ENCODE measurements at places on chromosomes 2 and 18. TPM values are rescaled to one million over a fixed set of nuclear protein-coding genes. Genes with fewer than 3 reads are reported as not detected.

The ACOXL gene
- not detected for total RNA-seq

- DNase-seq, result no peak
Measured at GRCh38 chr2:159151198-159152127, 135.0 kb downstream of the WDSUB1 start.

The EPHA4 gene
- total RNA-seq, result 11.9 TPM

DNA sequence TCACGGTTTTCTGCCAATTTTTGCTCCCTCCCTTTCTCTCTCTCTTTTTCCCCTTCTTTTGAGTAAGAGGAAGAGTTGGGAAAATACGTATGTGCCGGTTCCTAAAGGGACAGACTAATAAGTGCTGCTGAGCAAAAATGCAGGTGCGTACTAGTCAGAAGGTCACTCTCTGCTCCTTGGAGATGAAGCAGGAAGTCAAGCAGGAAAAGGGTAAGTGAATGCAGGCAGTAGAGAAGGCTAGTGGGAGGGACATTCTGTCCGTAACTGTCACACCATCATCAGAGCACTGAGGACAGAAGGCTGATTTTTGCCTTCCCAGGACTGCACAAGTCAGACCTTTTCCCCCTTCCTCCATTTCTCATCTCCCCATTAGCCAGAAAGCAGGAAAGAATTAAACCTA is 105.7 kb downstream of the CDH2 start:
- DNase-seq, result no peak

- DNase-seq, result no peak
Measured at GRCh38 chr2:229085439-229085838, 185.6 kb downstream of the PID1 start.

DNA sequence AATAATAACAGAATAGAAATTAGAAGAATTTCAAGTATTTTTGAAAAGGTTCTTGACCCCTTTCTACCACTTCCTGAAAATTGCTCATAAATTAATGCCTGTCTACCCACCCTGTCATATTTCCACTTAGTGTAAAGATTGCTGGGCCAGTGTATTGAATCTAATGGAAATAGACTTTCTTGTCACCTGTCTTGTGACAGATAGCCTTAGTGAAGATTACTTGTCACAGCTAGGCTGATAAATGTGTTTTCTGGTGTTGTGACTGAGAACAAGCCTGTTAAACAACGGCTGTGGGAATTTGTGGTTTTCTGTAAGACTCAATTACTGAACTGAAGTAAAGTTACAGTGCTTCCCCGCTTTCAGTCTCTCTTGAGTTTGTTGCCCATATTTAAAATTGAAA is 37.0 kb downstream of the PIK3C3 start:
- DNase-seq, result no peak

The QPCT gene
- total RNA-seq, result 1.2 TPM

DNA sequence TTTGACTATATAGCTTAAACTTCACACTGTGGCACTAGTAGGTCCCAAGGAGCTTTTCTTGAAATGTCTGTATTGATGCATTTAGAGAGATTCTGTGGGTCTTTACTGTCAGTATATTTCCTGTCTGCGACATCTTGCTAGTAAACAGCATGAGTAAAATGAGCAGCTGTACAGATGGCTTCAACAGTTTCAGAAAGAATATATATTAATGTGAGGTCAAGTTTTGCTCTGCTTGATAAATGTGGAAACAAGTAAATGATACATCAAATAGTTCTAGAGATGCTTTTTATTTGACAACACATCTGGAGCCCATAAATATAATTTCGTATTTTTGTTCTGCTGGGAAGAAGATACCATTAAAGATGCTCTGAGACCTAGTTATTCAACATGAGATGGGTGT is 310.9 kb upstream of the COL3A1 start:
- no peak for DNase-seq

DNA sequence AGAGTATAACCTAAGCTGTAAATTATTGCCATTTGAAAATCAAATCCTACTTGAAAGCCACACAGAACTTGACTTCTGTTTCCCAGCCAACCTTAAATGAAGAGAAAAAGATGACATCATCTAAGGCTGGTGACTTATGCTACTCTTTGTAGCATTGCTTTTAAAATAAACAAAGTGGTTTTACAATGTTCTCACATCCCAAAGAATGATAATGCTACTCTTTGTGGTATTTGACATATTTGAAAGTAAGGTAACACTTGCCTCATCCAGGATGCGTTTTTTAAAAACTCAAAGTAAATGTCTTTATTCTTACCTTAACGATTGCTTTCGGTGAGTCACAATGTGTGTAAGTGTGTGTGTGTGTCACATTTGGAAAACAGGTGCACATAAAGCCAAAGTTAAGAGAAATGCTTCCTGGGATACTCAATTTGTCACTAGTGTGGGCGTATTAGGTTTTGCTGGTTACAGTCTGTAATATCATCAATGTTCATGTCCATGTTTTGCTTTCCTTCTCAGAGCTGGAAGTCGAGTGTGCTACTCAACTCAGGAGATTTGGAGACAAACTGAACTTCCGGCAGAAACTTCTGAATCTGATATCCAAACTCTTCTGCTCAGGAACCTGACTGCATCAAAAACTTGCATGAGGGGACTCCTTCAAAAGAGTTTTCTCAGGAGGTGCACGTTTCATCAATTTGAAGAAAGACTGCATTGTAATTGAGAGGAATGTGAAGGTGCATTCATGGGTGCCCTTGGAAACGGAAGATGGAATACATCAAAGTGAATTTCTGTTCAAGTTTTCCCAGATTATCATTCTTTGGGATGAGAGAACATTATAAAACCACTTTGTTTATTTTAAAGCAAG is 2.6 kb downstream of the PMAIP1 start:
- no peak for DNase-seq

DNA sequence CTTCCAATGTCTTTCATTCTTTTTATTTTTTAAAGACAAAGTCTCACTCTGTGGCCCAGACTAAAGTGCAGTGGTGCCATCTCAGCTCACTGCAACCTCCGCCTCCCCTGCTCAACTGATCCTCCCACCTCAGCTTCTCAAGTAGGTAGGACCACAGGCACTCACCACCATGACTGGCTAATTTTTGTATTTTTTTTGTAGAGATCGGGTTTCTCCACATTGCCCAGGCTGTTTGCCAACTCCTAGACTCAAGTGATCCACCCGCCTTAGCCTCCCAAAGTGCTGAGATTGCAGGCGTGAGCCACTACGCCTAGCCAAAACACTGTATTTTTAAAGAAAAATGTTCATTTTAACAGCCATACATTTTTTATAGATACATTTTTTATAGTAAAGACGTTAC is 12.7 kb downstream of the GCKR start:
- no peak for DNase-seq

DNA sequence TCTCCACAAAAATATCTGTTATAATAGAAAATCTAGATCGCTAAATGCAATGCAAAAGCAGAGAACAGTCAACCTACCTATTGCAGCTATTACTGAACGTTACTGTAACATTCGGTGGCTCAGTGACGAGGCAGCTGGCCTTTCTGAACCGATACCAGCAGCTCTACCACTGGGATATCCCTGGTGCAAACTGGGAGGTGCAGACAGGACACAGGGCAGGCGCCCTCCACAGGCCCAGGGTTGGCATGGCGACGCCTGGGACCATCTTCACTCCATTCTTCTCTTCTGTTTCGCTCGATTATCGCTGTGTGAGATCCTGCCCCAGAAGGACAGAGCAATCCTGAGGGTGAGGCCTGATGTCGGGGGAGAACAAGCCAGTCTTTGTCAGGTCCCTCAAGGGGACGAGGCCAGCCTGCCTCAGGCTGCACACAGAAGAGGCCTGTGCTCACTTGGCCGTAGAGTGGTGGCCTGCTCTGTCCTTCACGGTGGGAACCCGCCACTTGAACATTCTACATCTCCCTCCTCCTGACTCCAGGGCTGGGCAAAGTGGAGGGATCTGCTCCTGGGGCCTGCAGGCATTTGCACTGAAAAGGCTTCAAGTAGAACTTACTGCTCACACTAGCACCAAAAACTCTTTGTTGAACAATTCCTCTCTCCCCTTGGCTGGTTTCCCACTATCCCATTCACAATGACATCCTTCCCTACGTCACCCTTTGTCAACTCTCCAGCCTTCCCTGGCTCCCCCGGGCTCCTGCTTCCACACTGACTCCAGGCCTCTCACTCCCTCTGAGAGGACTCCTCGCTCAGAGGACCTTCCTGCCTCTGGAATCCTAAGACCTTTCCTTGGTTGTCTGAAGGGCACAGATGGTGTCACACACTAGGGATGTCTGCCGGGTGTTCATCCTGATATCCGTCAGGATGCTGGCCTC is 49.7 kb downstream of the CYRIA start:
- peak; percentile 55 for DNase-seq

The NGEF gene
- total RNA-seq, result not detected

GRCh38 chr2:32189011-32189410 is 23.3 kb downstream of the SLC30A6 start:
- DNase-seq, result no peak

- DNase-seq, result peak; percentile 39
Measured at GRCh38 chr2:119795309-119796303, 35.9 kb downstream of the PTPN4 start.

The ABCB11 gene
- 0.13 TPM for total RNA-seq

DNA sequence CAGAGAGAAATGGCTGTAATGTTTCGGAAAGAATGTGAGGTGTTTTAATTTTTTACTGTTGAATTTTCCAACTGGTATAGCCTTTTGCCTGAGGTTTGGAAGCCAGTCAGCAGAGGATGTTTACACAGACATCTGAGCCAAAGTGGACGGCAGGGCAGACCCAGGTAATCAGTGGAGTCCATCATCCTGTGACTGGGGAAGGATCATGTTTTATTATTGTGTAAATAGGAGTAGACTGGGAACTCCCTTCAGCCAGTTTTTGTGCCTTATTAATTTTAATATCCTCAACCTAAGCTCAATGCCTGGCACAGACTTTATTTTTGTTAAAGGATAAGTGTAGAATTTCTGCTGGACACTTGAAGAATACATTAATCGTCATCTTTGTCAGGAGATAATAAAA is 142.0 kb upstream of the GAREM1 start:
- no peak for DNase-seq

The TBR1 gene
- not detected for total RNA-seq

The SP100 gene
- 50.9 TPM for total RNA-seq

DNA sequence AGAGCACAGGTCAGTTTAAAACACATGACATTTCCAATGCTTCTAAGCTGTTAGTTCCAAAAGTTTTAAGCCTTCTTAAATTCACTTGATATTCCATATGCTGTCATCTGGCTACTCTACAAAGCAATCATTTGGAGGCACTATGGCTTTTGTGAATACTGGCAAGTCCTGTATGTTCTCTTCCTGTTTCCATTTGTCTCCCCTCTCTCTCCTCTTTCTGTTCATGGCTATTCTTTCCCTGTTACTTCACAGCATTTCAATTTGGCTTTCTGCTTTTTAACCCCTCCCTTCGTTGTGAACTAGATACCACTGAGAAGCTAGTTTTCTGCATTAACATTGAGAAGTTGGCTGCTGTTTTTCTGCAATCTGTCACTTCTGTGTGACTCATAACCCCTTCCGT is 1337.2 kb upstream of the CELF4 start:
- no peak for DNase-seq

DNA sequence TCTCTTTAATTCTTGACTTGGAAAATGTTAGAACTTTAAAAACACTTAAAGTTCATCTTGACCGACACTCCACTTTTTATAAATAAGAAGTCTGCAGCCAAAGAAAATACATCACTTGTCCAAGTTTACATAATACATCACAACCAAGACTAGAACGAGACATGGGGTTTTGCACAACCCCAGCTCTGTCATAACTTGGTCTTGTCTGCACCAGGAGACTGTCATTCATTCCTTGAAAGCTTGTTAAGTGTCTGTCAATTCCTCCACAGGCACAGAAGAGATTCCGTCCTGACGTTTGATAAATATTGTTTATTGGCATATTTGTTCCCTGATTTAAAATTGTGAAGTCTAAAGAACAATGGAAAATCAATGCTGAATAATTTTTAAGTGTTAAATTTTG is 139.5 kb upstream of the SETBP1 start:
- DNase-seq, result no peak

The MFSD2B gene
- not detected for total RNA-seq

- no peak for DNase-seq
Measured at GRCh38 chr2:210527286-210527685, 29.1 kb upstream of the CPS1 start.

DNA sequence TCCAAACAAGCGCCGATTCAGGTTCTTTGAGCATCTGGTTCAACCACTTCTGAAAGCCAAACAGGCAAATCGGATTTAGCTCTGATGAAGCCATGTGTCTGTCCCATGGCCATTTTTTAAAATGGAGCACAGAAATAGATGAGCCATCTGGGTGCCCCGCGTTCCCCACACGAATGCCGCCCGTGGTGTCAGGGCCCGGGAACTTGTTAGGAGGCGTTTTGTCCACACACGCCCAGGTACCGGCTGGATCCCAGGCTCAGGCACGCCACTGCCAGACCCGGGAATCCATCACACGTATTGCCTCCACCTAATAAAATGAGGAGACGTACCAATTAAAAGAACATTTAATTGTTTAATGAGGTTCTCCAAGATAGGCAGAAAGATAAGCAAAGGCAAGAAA is 374.4 kb upstream of the SALL3 start:
- no peak for DNase-seq

DNA sequence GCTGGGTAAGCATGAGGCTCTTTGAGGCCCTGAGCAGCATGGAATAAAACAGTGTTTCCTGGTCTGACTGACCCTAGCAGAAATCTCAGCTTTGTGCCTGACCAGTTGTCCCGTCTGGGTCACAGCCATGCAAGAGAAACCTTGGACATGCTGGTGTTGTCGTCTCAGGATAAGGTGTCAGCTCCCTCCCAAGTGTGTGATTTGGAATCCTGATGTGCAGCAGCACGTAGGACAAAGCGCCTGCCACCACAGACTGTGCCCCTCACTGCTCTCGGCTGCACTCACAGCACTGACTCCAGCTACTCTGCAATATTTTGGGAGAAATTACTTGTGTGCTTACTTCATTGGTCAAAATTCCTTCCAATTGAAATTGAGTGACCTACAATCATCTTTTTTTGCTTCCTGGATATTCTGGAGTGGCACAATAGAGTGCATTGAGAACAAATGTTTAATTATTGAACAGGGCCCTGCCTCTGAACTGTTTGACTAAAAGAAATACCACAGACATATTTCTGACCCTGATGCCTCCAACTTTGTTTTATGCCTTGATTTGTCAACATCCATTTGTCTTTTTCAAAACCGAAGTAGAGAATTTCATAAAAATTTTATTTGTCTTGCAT is 352.4 kb downstream of the SOCS6 start:
- DNase-seq, result no peak

The PLB1 gene
- total RNA-seq, result 1.8 TPM

DNA sequence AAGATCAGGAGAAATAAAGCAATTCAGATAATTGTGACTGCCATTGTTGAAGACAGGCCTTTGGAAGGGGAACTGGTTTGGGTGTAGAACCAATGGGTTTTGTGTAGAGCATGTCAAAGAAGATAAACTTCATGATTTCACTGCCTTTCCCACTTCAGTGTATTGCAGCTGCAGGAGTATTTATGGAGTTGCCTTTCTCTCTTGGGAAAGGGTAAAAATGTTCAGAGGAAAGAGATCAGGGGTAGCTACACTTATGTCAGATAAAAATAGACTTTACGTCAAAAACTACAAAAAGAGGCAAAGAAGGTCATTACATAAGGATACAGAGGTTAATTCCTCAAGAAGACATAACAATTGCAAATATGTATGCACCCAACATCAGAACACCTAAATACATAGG is 249.4 kb downstream of the PLCL1 start:
- no peak for DNase-seq

- no peak for DNase-seq
Measured at GRCh38 chr2:66470199-66470598, 35.3 kb downstream of the MEIS1 start.

Data from Right ventricle myocardium superior (tissue), 1 donor.